ENCODE measurements at places on chromosomes 11 and 22. TPM values are rescaled to one million over a fixed set of nuclear protein-coding genes. Genes with fewer than 3 reads are reported as not detected.

GRCh38 chr22:20520093-20520511 is 12.7 kb downstream of the MED15 start:
- H3K4me3 ChIP-seq, result no peak overlapping the region
- no peaks in the 10 kb centered on the region for H3K36me3 ChIP-seq
- H3K4me1 ChIP-seq, result peaks cover 8% of the 10 kb centered on the region
- DNase-seq, result no peak
- no peaks in the 10 kb centered on the region for H3K27me3 ChIP-seq
- no peak overlapping the region for H3K27ac ChIP-seq

DNA sequence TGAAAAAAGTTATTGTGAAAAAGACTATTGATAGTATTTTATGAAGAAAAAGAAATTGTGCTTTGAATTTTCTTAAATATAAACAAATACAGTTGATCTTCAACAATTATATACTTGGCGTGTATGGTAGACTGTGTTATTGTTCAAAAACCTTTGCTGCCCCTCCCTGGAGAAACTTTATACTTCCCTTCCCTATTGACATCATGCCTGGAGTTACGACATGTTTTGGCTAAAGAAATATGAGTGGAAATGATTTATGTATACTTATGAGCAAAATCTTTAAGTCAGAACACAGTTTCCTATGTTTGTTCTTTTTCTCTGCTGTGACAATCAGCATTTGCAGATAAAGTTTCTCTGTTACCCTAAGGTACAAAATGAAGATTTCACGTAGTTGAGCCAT is 243.8 kb downstream of the TMEM135 start:
- no peaks in the 10 kb centered on the region for H3K4me1 ChIP-seq
- DNase-seq, result no peak
- no peak overlapping the region for H3K27ac ChIP-seq
- H3K4me3 ChIP-seq, result no peak overlapping the region

DNA sequence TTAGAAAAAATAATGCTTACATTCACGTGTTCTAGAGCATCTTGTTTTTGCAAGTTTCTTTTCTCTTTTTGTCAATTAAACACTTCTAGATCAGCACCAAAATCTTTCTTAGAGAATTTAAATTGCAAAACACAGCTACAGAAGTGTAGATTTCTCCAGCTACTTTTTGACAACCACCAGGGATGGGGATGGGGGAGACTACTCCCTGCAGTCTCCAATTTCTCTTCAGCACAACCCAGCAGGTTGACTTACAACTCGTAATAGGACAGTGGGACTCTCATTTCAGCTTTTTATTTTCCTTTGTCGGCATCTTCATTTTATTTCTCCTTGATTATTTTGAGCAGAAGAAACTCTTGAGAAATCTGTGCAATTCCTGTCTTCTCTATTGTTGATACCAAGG is 441.2 kb downstream of the LRRC4C start:
- H3K27me3 ChIP-seq, result no peaks in the 10 kb centered on the region
- no peak overlapping the region for H3K4me3 ChIP-seq
- H3K36me3 ChIP-seq, result no peaks in the 10 kb centered on the region
- no peak for DNase-seq

GRCh38 chr22:28442711-28443525 is 236.7 kb downstream of the TTC28 start:
- H3K27me3 ChIP-seq, result no peaks in the 10 kb centered on the region
- peak overlapping the region; percentile 93 for H3K4me3 ChIP-seq
- H3K27ac ChIP-seq, result peak overlapping the region; percentile 88

DNA sequence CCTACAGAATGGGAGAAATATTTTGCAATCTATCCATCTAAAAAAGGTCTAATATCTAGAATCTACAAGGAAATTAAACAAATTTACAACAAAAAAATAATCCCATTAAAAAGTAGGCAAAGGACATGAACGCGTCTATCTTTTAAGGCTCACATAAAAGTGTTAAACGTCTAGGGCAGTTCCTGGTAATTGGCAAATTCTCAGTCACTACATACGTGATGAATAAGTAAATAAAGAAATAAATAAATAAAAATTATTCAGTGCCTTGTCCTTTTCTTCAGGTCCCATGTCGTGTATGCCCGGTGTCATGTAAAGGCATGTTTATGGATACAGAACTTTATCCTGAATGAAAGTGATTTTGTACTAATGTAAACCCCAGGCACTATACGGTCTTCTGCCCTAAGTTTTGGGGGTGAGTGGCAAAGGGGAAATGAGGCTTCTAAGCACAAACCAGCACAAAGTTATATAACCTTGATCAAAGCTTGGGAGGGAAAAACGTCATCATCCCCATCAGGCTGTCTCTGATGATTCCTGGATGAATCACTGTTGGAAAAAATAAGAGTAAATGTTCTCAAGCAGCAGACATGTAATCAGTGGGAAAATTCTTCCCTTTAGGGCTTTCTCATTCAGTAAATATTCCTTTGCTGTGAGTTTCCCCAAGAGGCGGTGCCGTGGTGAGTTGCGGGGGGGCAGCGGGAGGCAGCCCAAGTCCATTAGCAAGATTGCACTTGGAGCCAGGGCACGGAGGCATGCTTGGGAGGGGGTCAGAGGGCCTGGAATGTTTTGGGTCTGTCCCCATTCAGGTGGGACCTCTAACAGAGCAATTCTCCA is 30.4 kb upstream of the MICAL2 start:
- no peaks in the 10 kb centered on the region for H3K27me3 ChIP-seq
- peak; percentile 88 for DNase-seq
- peak overlapping the region; percentile 97 for H3K27ac ChIP-seq
- H3K36me3 ChIP-seq, result no peaks in the 10 kb centered on the region
- no peak overlapping the region for H3K4me3 ChIP-seq
- H3K4me1 ChIP-seq, result peaks cover 2% of the 10 kb centered on the region

DNA sequence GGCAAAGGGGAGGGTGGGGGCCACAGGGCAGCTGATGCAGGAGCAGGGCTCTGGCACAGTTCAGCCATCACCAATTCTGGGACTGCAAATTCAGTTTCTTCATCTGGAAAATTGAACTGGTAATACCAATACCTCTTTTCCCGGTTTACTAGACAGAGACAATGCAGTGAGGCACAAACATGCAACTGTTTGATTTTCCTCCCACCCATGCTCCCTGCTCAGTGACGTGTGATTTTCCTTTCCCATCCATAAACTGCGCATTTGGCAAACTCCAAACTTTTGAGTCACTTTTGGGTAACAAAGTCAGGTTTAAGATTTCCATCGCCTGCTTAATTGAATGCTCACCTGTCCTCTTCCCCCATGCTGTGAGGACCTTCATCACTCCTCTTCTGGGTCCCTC is 23.2 kb downstream of the P2RY2 start:
- no peaks in the 10 kb centered on the region for H3K4me1 ChIP-seq
- H3K36me3 ChIP-seq, result no peaks in the 10 kb centered on the region
- no peak overlapping the region for H3K4me3 ChIP-seq
- no peak overlapping the region for H3K27ac ChIP-seq
- DNase-seq, result no peak

- H3K27me3 ChIP-seq, result no peaks in the 10 kb centered on the region
- H3K27ac ChIP-seq, result no peak overlapping the region
- no peaks in the 10 kb centered on the region for H3K4me1 ChIP-seq
- no peak for DNase-seq
- H3K36me3 ChIP-seq, result no peaks in the 10 kb centered on the region
- no peak overlapping the region for H3K4me3 ChIP-seq
Observed at GRCh38 chr22:46827136-46827780, 64.8 kb downstream of the TBC1D22A start.

DNA sequence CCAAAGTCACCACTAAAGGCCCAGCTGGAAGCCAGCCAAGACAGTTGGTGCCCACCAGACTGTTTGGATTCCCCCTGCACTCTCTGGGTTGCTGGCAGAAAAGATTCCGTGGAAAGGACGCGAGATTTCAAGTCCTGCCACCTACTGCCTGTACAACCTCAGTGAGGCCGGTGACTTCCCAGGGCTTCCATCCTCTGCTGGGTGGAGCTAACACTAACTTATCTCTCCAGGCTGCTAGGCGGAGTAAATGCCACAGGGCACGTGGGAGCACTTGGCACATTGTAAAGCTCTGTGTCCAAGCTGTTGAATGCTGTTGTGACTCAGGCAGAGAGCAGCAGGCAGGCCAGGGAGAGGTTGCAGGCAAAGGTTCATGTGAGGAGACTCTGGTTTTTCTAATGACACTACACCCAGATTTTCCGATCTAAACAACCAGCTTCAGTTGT is 50.9 kb upstream of the CDON start:
- no peaks in the 10 kb centered on the region for H3K27me3 ChIP-seq
- no peak overlapping the region for H3K4me3 ChIP-seq
- DNase-seq, result peak; percentile 95

DNA sequence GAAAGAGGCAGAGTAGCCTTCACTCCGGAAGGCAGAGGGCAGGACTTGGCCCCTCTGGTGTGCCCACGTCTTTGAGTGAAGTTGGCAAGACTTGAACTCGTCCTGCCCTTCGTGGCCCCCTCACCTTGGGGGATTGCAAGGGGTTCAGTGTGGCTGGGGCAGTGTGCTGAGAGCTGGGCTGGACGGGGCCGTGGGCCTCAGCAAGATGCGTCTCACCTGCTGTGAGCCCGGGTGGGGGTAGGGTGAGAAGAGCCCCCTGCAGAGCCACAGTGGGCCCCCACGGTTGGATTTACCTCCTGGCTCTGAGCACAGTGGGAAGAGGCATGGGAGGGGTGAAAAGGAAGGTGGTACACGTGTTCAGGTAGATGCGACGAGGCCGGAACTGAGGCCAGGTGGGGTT is 81.4 kb upstream of the ATXN10 start:
- H3K4me3 ChIP-seq, result no peak overlapping the region
- DNase-seq, result no peak

- no peak for DNase-seq
- no peak overlapping the region for H3K4me3 ChIP-seq
- H3K4me1 ChIP-seq, result no peaks in the 10 kb centered on the region
- H3K36me3 ChIP-seq, result no peaks in the 10 kb centered on the region
- H3K27me3 ChIP-seq, result no peaks in the 10 kb centered on the region
- H3K27ac ChIP-seq, result no peak overlapping the region
Observed at GRCh38 chr22:22404598-22405284, 103.8 kb downstream of the ZNF280B start.

DNA sequence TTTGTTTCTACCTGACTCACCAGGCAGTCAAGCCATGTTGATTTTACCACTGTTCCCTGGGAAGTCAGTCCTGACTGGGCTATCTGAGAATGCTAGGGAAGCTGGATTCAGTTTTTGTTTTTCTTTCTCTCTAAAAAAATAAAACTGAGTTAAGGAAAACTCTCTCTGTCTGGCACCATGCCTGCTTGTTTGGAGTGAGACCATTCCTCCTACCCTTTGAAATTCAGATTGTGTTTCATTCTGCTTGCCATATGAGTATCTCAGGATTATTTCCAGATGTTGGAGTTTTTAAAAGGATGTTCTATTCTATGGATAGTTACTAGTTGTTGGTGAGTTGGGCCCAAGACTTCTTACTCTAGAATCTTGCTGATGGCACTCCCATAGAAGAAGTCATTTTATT is 1917.0 kb downstream of the LRRC4C start:
- H3K4me1 ChIP-seq, result no peaks in the 10 kb centered on the region
- H3K4me3 ChIP-seq, result no peak overlapping the region
- no peak overlapping the region for H3K27ac ChIP-seq
- DNase-seq, result no peak
- no peaks in the 10 kb centered on the region for H3K27me3 ChIP-seq

DNA sequence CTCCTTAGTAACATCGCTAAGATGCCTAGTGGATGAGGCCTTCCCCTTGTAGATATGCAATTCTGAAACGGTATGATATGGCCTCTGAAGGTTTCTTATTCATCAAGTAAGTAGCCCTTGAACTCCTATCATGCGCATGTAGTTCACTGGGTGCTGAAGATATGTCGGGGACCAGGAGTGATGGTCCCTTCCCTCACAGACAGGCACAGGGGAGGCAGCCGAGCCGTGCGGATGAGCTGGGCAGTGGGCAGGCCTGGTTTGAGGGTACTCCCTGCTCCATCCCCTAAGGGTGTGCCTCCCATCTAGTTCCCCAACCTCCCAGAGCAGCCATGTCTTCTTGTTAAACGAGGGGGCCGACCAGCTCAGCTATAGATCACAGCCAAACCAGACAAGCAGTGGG is 40.1 kb downstream of the TP53I11 start:
- H3K27me3 ChIP-seq, result no peaks in the 10 kb centered on the region
- H3K36me3 ChIP-seq, result no peaks in the 10 kb centered on the region
- DNase-seq, result no peak
- H3K4me1 ChIP-seq, result no peaks in the 10 kb centered on the region
- H3K27ac ChIP-seq, result no peak overlapping the region

- peaks cover 3% of the 10 kb centered on the region for H3K36me3 ChIP-seq
- peak; percentile 27 for DNase-seq
- H3K4me1 ChIP-seq, result peaks cover 1% of the 10 kb centered on the region
- no peak overlapping the region for H3K27ac ChIP-seq
- no peak overlapping the region for H3K4me3 ChIP-seq
- H3K27me3 ChIP-seq, result no peaks in the 10 kb centered on the region
Observed at GRCh38 chr11:61980783-61981541, 13.5 kb upstream of the FTH1 start.

- H3K4me1 ChIP-seq, result no peaks in the 10 kb centered on the region
- peak overlapping the region; percentile 68 for H3K27ac ChIP-seq
- no peaks in the 10 kb centered on the region for H3K36me3 ChIP-seq
Observed at GRCh38 chr22:38923463-38924346, 33.7 kb upstream of the APOBEC3A start.

DNA sequence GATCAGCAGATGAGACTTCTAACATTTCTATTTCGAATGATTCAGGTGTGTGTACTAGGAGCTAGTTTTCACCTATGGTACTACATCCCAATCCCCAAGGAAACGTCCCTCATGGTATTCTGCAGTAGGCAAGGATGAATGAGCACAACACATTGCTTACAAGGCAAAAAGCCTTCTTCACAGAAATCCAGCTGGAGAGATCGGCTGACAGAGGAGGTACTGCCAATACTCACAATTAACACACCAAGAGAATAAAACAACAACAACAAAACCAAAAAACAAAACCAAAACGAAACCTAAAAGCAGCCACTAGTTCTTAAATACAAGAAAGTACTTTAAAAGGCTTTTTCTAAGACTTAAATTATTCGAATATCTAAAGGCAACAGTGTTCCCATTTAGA is 101.4 kb downstream of the PICALM start:
- no peaks in the 10 kb centered on the region for H3K4me1 ChIP-seq
- no peak overlapping the region for H3K27ac ChIP-seq
- H3K27me3 ChIP-seq, result no peaks in the 10 kb centered on the region
- no peaks in the 10 kb centered on the region for H3K36me3 ChIP-seq

GRCh38 chr22:32820131-32821119 is 18.9 kb downstream of the TIMP3 start:
- H3K27ac ChIP-seq, result no peak overlapping the region
- no peaks in the 10 kb centered on the region for H3K4me1 ChIP-seq
- no peak for DNase-seq

GRCh38 chr11:1384199-1384970 is 5.3 kb upstream of the BRSK2 start:
- H3K4me1 ChIP-seq, result no peaks in the 10 kb centered on the region
- DNase-seq, result no peak
- no peaks in the 10 kb centered on the region for H3K27me3 ChIP-seq
- no peak overlapping the region for H3K4me3 ChIP-seq

- no peaks in the 10 kb centered on the region for H3K27me3 ChIP-seq
- H3K4me1 ChIP-seq, result peaks cover 6% of the 10 kb centered on the region
- H3K4me3 ChIP-seq, result peak overlapping the region; percentile 56
Observed at GRCh38 chr11:61162092-61162941, 1.1 kb upstream of the VPS37C start.

- no peaks in the 10 kb centered on the region for H3K36me3 ChIP-seq
- DNase-seq, result peak; percentile 80
- H3K4me1 ChIP-seq, result no peaks in the 10 kb centered on the region
- no peak overlapping the region for H3K27ac ChIP-seq
Observed at GRCh38 chr11:76602431-76602861, 68.1 kb downstream of the LRRC32 start.

GAL gene
- total RNA-seq, result not detected

CALCA gene
- not detected for total RNA-seq

F2 gene
- 0.19 TPM for total RNA-seq

GAB4 gene
- total RNA-seq, result not detected

CRYBA4 gene
- total RNA-seq, result not detected

CHADL gene
- 1.2 TPM for total RNA-seq

OTOG gene
- total RNA-seq, result not detected

CCDC73 gene
- total RNA-seq, result not detected

CD44 gene
- 462 TPM for total RNA-seq

RCOR2 gene
- 0.78 TPM for total RNA-seq

Measured in aorta (tissue), 5 donors.